ENCODE measurements at places on chromosomes 7 and 10. TPM values are rescaled to one million over a fixed set of nuclear protein-coding genes. Genes with fewer than 3 reads are reported as not detected.

The CDK14 gene
- total RNA-seq = 0.81 TPM

The OGDHL gene
- total RNA-seq = not detected

- DNase-seq = no peak
Observed at GRCh38 chr10:87991946-87992345, 128.5 kb downstream of the PTEN start.

GRCh38 chr10:77186936-77187335 lies 450.7 kb downstream of the KCNMA1 start:
- DNase-seq = no peak

GRCh38 chr10:69125554-69125953 lies 1.6 kb downstream of the VPS26A start:
- no peak for DNase-seq
